Stromal cell of bone marrow (primary cell): ENCODE measurements at places on chromosomes 12 and 14.

GRCh38 chr14:67725171-67725570, 23.5 kb downstream of the RDH12 start:
- DNase-seq = no peak

GRCh38 chr12:57452181-57452936, 2.7 kb upstream of the INHBE start:
- peak; percentile 65 for DNase-seq

- DNase-seq = no peak
Observed at GRCh38 chr14:34165847-34166350, 215.0 kb upstream of the EGLN3 start.

GRCh38 chr14:100388103-100389054, 65.2 kb downstream of the SLC25A47 start:
- DNase-seq = no peak

- no peak for DNase-seq
Observed at GRCh38 chr14:65433157-65433556, 20.6 kb downstream of the FUT8 start.

DNA sequence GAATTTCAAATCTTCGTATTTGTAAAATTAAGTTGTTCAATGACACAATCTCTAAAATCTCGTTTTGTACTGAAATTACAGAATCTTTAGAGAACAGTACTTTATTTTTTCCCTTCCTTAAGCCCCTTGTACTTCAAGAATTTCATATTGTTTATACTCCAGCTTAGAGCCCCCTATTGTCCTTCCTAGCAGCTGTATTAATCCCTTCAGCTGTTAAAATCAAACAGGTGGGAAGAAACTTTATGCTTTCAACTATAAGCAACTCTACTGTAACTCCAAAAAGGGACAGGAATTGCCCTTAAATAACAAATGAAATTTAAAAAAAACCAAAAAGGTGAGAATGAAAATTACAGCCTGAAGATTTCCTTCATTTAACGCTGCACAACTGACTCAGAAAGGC, 1.7 kb downstream of the NACA start:
- no peak for DNase-seq

- DNase-seq = no peak
Observed at GRCh38 chr14:39641224-39641623, 209.0 kb upstream of the FBXO33 start.

DNA sequence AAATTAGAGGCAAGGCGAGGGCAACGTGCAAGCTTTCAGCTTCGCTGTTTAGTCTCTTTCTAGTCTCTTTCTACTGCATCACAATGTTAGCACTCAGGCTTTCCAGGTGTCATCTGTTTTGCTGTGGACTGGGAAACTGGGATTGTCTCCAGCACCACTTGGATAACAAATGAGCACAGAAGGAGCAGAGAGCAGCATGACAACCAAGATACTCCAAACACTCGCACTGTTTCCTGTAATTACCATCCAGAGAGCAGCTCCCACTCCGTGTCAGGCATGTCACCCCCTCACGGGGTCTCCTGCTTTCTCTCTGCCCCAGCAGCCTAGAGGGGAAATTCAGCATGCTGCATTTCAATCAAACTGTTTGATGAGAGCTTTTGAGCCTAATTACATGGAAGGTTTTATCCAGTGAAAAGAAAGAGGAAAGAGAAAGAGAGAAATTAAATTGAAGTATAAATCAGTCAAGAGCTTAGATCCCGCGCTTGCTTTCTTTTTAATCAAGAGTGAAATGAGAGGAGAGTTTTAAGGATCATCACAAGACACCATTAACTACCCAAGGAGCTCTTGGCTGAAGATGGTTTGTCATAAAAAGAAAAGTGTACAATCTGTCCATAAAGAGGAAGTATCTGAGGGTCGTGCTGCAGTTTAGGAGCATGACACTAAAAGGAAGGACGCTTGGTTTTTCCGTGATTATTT, 917.7 kb downstream of the DIO2 start:
- DNase-seq = no peak

DNA sequence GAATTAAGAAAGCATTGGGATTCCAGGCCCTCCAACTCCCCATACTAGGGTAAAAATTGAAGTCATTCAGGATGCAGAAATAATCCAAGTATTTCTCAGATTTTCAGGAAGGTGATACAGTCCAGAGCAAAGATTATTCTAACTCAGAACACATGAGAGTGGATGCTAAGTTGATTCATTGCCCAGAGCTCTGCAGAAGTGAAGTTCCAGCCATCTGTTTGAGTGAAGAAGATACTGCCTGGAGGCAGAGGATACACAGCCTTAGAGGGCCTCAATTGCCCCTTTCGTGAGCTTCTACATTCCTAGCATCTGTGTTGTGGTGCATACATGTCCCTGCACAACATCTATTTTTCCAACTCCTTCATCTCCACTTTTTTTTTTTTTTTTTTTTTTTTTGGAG, 36.9 kb upstream of the SMUG1 start:
- DNase-seq = no peak

GRCh38 chr12:120230326-120230973, 29.5 kb upstream of the RPLP0 start:
- peak; percentile 82 for DNase-seq

DNA sequence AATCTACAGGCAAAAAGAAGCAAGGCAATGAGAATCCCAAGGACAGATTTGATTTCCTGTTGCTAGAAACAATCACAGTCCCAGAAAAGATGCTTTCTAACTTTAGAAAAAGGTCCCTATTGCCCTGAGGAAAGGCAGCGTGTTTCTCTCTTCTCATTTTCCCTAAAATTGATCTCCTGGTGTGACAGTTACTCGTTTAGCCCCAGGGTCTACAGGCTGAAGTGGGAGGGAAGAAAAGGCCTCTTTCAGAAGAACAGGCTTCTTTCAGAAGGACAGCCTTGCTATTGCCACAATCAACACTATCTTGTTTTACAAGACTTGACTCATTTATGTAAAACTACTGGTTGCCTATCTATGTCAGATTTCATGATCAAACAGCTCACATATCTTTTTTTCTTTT, 121.8 kb upstream of the OR4E1 start:
- no peak for DNase-seq

- DNase-seq = no peak
Observed at GRCh38 chr12:120640861-120641833, 721 bp downstream of the CABP1 start.

DNA sequence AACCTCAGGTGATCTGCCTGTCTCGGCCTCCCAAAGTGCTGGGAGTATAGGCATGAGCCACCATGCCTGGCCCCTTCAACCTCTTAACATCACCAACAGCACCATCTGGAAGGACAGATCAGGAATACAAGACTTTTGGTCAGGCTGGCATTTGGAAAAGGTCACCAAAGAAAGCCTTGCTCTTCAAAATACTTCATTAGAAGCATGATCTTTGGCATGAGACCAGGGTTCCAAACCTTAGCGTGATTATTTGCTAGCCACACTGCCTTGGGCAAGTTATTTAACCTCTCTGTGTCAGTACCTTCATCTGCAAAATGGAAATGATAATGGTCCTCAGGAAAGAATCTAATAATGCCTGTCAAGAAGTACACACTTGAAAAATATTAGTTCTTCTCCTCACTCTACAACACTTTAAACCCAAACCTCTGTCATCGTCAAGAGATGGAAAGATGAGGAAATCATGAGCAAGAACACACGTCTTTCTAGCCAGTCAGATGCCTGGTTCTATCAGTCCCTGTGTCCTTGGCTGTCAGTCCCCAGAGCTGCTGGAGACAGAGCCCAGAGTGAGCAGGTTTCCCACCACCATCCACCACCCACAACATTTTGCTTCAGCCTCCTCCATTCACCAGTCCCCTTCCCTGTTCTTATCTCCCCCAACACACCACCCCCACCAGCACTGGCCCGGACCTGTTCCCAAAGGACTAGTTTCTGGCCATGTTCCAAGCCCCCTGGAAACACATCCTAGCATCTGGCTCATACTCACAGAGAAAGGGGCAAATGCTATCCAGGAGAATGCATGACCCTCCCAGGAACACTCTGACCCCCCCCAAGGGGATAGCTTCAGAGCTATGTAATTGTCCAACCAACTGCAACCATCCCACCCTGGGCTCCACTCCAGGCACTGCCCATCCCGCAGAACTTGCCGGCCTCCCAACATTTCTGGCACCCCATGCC, 2.0 kb downstream of the ADCY6 start:
- DNase-seq = no peak

DNA sequence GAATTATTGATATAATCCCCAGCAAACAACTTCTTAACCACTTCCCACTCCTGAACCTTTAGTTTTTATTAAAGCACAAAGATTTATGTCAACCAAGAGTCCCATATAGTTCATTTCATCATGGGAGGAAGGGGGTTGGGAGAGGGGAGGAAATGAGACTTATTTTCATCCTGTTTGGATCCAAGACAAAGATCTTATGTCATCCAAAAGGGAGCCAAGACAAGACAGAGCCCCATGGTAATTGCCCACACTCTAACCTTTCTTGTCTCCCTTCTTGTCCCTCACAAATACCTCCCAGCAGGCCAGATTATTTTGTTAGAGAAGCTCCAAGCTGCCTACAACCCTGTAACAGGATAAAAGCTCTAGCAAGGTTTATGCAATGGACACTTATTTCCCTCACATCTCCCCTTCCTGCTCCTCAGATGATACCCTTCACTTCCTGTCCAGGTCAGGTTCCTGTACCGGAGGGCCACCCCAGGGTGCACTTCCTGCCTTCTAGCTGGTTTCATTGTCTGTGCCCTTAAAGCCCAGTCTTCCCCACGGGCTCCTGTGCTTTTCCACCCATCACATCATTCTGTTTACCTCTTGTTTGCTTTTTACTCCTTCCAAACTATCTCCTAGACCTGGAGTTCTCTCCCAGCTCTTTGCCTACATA, 123.7 kb upstream of the MDM1 start:
- no peak for DNase-seq

DNA sequence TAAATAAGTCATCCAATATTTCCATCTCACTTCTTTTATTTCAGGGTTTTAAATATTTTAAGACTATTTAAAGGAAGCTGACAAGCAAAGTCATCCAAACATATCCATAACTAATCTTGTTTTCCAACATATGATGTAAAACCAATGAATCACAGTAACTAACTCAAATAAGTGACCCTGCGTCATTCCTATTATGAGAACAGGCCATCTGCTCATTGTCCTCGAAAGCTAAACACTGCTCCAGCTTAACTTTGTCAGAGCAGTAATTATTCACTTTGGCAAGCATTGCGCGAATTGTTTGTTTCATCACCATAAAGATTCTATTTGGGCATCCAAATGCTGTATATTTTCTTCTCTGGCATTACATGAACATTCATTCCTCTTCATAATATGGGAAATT, 99.1 kb downstream of the CAPZA3 start:
- DNase-seq = no peak

DNA sequence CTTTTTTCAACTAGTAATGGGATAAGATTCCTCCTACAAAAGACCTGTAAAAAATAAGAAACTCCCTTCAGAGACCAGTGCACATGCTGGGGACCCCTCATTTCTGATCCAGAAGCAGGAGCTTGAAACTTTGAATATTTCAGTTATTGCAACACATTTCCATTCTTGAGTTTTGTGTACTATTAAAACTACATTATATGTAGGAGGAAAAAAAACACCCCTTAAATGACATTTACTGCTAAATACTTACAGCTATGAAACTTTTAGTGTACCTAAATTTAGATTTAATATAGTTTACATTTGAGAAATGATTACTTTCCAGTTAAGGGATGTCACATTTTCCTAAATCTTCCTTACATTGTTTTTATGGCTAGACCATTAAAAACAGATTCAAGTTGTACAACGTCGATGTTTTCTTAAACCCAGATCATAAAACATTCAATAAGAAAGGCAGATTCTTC, 4.1 kb downstream of the LRIG3 start:
- no peak for DNase-seq

DNA sequence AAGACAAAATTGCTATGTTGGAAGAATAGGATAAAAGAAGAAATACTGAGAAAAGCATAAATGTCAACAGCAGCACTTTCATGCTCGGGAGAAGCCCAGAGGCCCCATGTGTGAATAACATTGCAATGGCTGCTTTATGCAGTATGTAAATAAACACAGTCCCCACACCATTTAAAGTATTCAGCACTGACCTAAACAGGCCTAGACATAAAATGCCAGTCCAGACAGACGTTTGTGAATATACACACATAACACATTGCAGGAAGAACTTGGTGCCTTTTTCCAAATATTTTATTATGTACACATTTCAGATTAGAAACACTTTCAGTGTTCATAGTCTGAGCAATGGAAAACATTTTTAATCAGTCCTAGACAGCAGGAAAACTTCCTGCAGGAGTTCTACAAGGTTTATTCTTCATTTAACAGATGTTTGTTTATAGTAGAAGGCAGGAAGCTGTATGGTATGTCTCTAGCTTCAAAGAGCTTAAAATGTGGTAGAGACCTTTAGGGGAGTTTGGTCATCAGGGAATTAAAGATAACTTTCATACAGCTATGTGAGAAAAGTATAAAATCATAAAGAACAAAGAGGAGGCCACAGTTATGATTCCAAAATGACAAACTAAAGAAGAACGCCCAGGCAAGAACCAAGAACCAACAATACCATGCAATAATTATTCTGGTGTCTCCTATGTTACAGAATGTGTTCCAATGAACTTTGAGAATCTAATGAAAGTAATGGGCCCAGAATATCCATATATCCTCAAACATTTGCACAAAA, 30.6 kb upstream of the SLC38A2 start:
- no peak for DNase-seq

- DNase-seq = no peak
Observed at GRCh38 chr14:51209457-51209856, 30.6 kb upstream of the TMX1 start.

GRCh38 chr14:68856572-68856971, 63.7 kb upstream of the ZFP36L1 start:
- no peak for DNase-seq

- DNase-seq = no peak
Observed at GRCh38 chr14:71728386-71728785, 203.8 kb upstream of the RGS6 start.

- DNase-seq = no peak
Observed at GRCh38 chr14:52094546-52095271, 25.9 kb upstream of the NID2 start.

DNA sequence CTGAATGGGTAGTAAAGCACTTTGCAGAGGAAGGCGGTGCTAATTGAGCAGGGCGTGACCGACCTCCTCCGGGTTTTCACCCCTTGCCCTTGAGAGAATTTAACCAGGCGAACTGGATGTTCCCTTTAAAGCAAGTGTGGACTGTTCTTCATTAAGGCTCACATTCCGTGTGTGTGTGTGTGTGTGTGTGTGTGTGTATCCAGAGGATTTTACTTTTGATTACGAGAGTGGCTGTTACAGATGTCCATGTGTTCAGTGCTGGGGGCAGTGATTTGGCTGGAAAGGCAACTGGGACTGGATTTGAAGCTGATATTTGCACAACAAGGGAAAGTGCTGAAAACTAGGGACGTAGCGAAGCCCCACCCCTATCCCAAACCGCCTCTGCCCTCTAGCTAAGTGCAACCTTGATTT, 2.2 kb downstream of the TMEM132C start:
- no peak for DNase-seq
